ENCODE measurements at places on chromosomes 3 and 15. TPM values are rescaled to one million over a fixed set of nuclear protein-coding genes. Genes with fewer than 3 reads are reported as not detected.

CEMIP gene
- polyA plus RNA-seq, result 5.3 TPM

LMAN1L gene
- polyA plus RNA-seq, result not detected

GOLGA8T gene
- not detected for polyA plus RNA-seq

TGM5 gene
- polyA plus RNA-seq, result not detected

IMPG2 gene
- polyA plus RNA-seq, result 0.70 TPM

TGM4 gene
- 0.12 TPM for polyA plus RNA-seq

CHRM5 gene
- 0.20 TPM for polyA plus RNA-seq

CPLX3 gene
- not detected for polyA plus RNA-seq

TUSC7 gene
- polyA plus RNA-seq, result not detected

CLSTN2 gene
- 2.6 TPM for polyA plus RNA-seq

FAM81A gene
- polyA plus RNA-seq, result 21.5 TPM

GCHFR gene
- polyA plus RNA-seq, result 44.7 TPM

SLC6A11 gene
- polyA plus RNA-seq, result 0.24 TPM

- no peak for DNase-seq
Measured at GRCh38 chr3:197212290-197212689, 86.1 kb downstream of the DLG1 start.

- no peak for DNase-seq
Measured at GRCh38 chr15:74545086-74545485, 4.1 kb downstream of the ARID3B start.

DNA sequence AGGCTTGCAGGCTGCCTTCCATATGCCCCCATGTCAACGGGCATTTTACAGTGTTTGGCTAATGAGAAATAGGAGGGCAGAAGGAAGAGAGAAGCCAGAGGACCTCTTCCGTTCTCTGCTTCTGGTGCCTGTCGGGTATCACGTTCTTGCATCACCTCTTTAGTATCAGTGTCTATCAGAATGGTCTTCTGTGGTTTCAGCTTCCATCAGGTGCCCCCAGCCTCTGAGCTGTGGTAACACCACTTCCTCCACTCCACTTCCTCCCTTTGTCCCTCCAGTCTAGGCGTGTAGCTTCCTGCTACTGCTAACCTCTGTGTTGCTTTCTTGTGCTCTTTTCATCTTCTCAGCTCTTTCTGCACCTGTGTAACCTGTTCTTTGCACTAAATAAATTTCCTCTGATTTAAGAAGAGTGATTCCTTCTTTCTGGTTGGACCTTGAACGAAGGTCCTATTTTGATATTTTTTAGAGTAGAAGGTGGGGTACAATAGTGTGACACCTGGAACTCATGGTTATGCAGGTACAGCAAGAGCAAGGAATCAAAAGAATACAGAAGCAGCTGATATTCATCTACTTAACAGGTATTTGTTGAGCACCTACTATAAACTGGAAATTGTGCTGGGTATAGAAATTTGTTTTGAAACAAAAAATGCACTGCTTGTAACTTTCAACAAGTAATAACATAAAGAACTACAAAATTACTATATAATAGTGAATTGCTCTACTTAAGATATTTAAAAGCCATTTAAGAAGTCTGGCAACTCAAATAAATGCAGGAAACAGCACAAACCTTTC is 27.4 kb upstream of the FOXB1 start:
- no peak for DNase-seq

- DNase-seq, result no peak
Measured at GRCh38 chr3:105062853-105063252, 303.9 kb upstream of the ALCAM start.

DNA sequence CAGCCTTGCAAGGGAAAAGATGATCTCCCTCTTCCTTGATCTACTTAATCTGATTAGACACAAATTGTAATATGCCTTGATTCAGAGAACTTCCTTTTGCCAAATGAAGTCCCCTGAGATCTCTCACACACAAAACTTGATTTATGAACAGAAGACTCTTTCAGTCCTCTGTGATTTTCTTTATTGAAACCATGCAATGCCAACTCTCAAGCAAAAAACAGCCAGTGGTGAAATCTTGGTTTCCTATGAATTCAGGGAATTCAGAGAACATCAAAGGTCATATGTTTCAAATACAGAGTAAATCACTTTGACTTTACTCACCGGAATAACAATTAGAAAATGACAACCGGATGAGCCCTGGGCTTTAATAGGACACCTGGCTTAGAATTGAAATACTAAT is 211.7 kb downstream of the ABHD5 start:
- DNase-seq, result no peak

DNA sequence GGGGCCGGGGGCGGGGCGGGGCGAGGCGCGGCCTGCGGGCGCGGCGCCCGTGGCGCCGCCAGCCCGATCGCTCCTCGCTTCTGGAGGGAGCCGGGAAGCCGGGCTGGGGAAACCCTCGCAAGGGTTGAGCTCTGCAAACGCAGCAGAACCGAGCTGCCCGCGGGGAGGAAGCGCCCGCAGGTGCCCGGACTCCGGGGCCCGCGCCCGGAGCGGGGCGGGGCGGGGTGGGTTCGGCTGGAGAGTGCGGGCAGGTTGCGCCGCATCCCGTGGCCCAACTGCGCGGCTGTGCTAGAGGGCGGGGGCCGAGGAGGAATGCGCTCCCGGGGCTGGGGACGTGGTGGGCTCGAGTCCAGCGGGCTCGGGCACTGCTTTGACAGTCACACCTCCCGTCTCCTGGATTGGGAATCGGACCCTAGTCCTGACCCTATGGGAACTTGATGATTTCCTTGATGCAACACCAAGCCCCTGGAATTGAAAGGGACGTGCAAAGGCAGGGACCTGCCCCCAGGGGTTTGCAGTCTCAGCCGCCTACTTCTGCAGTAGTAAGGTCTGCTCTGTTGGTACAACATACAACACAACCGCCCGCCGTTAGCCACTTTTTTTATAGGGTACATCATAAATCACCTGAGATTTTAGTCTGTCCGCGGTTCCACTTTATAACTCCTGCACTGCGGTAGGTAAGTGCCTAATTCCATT is 34.3 kb downstream of the ZBTB38 start:
- no peak for DNase-seq

DNA sequence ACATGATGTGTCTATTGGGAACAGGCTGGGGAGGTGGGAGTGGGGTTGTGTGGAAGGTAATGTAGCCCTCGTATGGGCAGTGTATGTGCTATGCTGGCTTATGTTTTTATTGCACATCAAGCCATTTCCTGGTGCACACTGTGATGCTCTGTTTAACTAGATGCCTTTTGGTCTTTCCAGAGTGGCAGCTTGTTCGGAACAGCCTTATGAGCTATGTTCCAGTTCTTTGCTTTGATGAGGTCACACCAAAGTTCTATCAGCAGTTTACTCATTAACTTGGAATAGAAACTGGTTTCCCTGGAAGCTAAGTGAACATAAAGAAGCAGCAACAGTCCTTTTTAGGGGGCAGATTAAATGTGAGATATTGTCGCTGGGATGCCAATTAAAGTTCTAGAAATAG is 133.9 kb downstream of the DIPK2A start:
- DNase-seq, result no peak

DNA sequence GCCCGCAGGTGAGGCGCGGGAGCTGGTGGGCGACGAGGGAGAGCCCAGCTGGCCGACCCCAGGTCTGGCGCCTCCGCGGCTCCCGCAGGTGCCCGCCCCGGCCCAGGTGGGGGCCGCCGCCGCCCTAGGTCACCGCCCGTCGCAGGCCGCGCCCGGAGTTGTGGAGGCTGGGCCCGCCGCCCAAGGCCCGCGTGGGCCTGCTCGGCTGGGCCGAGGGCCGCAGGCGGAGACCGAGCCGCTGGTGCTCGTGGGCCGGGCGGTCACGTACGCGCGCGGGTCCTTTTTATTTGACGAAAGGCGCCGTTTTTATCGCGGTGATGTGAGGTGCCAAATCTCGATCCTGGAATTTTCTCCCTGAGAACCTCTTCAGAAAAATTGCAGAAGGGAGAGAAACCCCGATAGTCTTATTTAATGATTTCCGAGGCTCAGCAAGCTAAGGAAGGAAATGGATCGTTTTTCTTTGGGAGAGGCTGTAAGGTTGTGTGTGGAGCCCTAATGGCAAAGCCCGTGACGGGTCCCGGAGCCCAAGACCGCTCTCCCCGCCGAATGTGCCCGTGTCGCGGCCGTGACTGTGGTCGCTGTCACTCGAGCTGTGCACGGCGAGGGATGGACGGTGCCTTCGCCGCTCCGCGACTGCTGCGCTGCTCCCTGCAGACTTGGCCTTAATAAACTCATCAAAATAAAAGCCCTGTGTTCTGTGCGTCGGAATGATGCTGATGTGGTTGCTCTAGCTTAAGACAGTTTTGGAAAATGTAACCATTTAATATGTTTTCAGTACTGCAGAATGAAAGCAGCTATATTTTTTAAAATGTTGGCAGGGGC is 612 bp downstream of the APPL1 start:
- no peak for DNase-seq

DNA sequence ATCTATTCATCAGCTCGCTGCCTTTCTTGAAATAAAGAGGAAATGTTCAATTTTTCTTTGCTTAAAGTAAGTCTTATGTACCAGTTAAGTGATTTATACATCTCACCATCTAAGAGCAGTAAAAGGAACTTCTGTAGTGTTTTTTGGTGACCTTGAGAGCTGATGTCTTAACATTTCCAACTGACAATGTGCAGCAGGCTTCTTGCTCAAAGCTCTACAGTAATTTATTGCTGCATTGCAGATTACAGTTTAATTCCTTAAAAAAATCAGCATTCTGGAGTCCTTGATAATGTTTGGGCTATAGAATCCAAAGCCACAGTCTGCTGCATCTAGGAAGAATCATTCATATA is 61.6 kb downstream of the DIPK2A start:
- DNase-seq, result peak; percentile 13

DNA sequence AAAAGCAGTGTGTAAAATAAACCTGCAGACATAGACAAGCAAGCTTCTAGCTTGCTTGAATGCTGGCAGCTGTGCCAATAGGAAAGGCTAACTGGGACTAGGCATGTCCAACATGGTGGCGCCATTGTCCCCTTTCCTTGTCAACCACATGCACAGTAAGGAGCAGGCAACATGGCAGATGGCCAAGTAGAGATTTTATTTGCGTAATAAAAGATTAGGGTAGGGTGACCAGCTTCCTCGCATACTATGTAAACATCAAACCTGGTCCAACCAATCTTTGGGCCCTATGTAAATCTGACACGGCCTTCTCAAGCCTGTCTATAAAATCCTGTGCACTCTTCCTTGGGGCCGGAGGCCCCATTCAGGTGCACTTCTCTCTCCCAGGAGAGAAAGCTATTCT is 575.4 kb upstream of the GOLIM4 start:
- no peak for DNase-seq

GRCh38 chr3:190721330-190721729 is 141.2 kb downstream of the GMNC start:
- DNase-seq, result no peak

DNA sequence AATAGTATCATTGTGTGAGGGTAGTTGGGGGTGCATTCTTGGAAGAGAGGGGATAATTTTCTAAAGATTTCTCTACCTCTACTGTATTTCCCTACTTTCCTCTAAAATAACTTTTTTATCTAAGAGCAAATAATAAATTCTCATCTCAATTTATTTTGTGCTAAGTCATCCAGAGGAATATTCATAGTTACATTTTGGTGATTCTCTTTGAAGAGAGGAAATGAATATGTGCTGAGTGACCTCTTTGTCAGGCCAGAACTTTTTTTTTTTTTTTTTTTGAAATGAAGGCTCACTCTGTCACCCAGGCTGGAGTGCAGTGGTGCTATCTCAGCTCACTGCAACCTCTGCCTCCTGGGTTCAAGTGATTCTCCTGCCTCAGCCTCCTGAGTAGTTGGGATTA is 15.1 kb upstream of the CCDC80 start:
- DNase-seq, result no peak

- no peak for DNase-seq
Measured at GRCh38 chr3:132414841-132415240, 2.5 kb upstream of the DNAJC13 start.

GRCh38 chr15:64842096-64842939 is 603 bp downstream of the PLEKHO2 start:
- DNase-seq, result no peak

GRCh38 chr3:194132465-194133286 is 3.3 kb upstream of the HES1 start:
- DNase-seq, result no peak

DNA sequence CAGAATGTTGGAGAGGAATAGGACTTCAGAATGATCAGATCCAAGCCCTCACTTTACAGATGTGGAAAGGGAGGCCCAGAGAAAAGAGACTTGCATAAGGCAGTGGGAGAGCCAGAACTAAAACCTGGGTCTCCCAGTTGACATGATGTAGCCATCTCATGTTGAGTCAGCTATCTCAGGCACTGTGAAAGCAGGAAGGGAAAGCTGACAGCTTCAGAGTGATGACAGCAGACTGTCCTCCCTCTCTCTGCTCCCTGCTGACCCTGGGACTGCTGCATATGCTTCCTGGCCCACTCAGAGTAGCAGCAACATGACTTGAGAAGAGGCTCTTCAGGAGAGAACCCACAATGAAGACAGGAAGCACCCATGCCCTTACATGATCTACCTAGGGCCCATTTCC is 14.7 kb downstream of the FHIT start:
- DNase-seq, result no peak

GRCh38 chr3:197023241-197023997 is 6.2 kb downstream of the MELTF start:
- no peak for DNase-seq

DNA sequence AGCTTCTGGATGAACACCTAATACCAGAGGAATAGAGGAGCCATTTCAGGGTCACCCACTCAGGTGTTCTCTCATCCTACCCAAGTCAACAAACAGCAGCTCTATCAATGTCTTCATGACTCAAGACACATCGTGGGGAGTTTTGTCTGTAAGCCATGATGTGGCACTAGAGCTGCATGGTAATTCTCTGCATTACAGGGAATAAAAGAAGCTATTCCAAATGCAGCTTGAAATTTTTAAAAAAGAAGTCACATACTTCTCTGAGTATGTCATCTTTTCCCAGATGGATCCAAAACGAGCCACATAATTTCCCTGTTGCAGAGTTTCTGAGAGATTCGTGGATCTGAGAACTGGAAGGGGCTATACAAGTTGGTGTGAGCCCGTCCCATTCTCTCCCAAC is 6.1 kb upstream of the THSD4 start:
- no peak for DNase-seq

DNA sequence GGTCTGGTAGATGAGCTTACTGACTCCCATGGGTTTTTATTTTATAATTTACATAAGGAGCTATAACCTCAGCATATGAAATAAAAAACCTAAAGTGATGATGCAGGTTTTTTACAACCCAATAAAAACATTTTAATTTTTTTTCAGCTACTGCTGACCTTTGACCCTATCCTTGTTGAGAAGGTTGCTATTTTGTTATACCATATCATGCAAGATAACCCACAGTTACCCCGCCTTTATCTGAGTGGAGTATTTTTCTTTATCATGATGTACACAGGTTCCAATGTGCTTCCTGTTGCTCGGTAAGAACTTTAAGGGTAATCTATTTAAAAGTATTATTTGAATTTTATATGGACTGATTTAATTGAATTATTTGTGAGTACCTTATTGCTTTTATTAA is 70.8 kb downstream of the DNAJC13 start:
- no peak for DNase-seq
